ENCODE measurements at places on chromosomes 11 and 22. TPM values are rescaled to one million over a fixed set of nuclear protein-coding genes. Genes with fewer than 3 reads are reported as not detected.

GRCh38 chr22:28900379-28900925, 17.1 kb downstream of the ZNRF3 start:
- DNase-seq, result no peak
- no peaks in the 10 kb centered on the region for H3K27me3 ChIP-seq
- H3K27ac ChIP-seq, result no peak overlapping the region
- no peaks in the 10 kb centered on the region for H3K36me3 ChIP-seq
- peaks cover 25% of the 10 kb centered on the region for H3K4me1 ChIP-seq

DNA sequence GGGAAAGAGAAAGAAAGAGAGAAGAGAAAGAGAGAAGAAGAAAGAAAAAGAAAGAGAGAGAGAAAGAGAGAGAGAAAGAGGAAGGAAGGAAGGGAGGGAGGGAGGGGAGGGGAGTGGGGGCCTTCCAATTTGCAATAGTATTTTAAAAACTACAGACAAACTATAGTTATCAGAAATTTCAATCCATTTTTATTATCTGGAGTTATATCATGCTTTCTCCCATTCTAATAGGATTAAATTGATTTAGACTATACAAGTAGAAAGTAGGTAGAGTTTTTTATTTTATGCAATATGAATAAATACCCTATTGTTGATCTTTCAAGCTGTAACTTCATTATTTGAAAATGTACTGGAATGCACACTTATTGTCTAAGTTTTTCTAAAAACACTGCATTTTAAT, 70.2 kb upstream of the CEP126 start:
- H3K27me3 ChIP-seq, result no peaks in the 10 kb centered on the region
- no peak overlapping the region for H3K27ac ChIP-seq
- no peaks in the 10 kb centered on the region for H3K36me3 ChIP-seq
- no peaks in the 10 kb centered on the region for H3K4me1 ChIP-seq
- H3K4me3 ChIP-seq, result no peak overlapping the region

DNA sequence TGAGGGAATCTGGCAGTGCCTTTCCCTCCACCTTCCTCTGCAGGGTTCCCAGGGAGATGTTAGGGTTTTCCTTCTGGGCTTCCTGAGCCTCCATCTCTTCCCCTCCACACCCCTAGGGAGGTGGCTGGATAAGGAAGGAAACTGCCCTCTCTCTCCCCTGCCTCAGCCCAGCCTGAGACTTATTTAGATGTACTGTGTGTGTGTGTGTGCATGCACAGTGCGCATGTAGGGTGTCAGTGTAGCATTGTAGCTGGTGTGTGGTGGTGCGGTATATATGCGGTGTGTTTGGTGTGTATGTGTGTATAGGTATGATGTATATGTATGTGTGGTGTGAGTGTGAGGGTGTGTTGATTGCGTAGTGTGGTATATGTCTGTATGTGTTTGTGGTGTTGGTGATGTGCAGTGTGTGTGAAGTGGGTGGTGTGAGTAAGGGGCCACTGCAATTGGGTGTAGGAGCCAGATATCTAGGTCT, 1.5 kb downstream of the FXYD6 start:
- no peak overlapping the region for H3K27ac ChIP-seq
- no peak overlapping the region for H3K4me3 ChIP-seq
- H3K27me3 ChIP-seq, result peaks cover 34% of the 10 kb centered on the region
- H3K36me3 ChIP-seq, result no peaks in the 10 kb centered on the region

JAML gene
- not detected for total RNA-seq

ACRV1 gene
- total RNA-seq, result 0.26 TPM

MEI1 gene
- 0.33 TPM for total RNA-seq

All from fibroblast of lung (primary cell).